ENCODE measurements at places on chromosomes 2 and 18.

- DNase-seq = no peak
These were observed 158.6 kb downstream of the HNMT start for GRCh38 chr2:138122891-138123290.

DNA sequence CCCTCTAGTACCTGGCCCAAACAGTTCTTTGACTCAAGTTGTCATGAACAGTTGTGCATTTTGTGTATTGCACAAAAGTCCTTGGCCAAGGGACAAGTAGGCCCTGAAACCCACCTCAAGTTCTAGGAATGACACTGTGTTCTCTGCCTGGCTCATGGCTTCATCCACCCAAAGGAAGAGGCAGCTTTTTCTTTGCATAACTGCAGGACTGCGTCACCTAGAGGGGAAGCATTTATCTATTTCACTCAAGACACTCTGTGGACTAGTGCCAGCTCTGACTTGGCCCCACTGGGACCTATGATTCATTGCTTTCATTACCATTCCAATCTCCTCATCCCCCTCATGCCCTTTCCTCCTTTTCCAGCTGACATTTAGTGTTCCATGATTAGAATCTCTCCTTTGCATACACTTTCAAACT is 119.3 kb upstream of the SIX2 start:
- no peak for DNase-seq

DNA sequence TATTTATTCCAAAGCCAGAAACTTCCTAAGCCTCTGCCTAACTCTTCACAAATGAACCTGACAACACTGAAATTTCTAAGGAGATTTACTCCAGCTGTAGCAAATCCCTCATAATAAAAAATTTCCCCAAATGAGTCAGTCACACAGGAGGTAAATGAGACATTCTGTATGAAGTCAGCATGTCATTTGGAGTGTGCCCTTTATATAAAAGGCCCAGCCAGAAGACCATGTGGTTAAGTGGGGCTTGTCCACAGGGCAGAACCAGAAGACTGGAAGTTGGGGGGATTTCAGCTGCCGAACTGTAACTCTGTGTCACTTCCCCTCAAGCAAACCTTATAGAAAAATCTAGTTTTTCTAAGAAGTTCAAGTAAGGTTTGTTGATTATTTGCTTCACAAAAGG is 30.2 kb downstream of the NRP2 start:
- DNase-seq = no peak

DNA sequence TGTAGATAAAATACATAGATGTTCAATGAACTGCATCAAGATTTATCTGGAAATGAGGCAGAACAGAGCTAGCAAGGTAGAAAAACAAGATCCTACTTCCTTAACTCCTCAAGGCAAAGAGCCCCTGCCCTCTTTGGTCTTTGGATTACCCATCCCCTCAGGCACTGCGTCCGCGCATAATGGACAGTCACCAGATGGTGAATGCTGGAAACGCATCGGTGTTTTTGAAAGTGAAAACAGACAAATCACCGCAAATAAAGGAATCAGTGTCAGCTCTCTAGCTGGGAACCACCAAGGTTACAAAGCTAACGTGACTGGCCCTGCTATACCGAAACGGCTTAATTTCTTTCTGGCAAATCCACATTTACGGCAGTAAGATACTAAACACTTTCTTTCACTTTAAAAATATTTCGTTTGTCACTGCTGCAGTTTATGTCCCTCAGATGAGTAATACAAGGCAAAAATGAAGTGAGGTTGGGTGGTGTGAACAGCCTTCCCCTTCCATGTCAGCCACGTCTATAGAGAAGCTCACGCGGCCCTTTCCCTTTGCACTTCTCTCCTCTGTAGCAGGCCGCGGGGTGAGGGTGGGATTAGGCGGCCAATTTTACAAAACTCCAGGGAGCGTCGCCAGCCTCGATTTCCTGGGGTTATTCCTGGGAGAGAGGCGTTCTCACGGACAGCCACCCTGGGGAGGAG is 627 bp upstream of the GALR1 start:
- no peak for DNase-seq

DNA sequence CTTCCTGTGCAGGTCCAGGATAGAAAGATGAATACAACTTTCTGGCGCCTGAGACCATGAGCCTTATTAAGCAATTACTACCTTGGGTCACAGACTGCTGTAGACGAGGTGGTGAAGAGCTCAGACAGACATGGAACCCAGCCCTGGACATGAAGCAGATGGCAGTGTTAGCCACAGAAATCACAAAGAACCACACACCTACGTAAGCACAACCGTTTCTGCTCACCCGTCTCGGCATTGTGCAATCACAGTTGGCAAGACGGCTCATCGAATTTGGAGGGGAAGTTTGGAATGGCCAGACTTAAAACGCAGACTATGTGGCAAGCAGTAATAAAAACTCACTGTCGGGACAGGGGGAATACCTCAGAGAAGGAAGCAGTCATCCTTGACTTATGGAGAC is 24.3 kb upstream of the ASPRV1 start:
- DNase-seq = no peak

DNA sequence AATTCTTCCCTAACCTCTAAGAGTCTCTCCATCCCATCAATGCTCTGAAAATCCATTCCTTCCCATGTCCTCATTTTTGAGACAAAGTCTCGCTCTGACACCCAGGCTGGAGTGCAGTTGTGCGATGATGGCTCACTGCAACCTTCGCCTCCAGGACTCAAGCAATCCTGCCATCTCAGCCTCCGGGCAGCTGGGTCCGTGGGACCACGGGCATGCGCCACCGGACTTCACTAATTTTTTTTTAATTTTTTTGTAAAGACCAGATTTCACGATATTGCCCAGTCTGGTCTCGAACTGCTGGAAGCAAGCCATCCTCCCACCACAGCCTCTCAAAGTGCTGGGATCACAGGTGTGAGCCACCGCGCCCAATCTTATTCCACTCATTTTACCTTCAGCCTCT is 1.6 kb downstream of the FEZ2 start:
- DNase-seq = no peak

DNA sequence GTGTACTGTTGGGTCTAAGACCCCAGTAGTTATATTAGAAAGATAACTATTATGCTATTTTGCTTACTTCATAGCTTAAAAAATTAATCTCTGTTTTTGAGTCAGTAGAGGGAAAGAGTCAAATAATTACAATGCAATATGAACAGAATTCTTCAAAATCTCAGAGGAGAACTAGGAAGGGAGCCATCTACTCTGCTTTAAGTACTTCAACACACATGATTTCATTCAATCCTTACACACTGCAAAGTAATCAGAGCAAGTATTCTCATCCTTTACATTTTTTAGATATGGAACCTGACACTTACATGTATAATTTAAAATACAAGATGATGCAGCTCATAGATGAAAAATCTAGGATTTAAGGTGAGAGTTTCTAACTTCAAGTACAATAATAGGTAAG is 27.7 kb downstream of the COL5A2 start:
- DNase-seq = no peak

- peak; percentile 8 for DNase-seq
These were observed 1.4 kb downstream of the PSME4 start for GRCh38 chr2:53969285-53969967.

DNA sequence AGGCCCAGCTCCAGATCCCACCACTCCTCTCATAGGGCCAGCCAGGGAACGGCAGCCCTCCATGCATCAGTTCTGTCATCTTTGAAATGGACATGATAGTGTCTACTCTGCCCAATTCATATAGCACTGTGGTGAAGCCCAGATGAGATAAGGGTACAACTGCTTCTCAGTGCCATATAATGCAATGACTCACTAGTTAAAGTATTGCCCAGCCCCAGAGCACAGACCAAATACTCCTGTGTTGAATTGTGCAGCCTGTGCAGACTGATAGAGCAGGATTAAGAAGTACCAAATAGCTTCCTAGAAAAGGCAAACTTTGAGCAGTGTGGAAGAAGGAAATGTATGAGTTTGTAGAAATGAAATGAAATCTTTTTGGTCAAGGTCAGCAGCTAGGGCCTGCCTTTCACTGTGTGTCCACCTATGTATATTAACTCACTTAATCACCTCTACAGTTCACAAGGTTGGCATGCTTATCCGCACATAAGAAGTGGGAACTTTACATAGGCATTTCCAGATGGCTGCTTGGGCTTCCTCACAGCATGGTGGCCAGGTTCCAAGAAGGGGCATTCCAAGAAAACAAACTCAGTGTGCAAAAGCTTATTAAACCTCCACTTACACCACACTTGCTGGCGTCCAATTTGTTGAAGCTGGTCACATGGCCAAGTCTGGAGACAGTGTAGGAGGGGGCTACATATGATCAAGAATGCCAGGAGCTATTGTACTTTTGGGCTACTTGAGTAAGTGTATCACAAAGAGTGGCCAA is 102.8 kb upstream of the COPS8 start:
- DNase-seq = no peak

- no peak for DNase-seq
These were observed 49.9 kb downstream of the LYPD1 start for GRCh38 chr2:132620115-132620514.

GRCh38 chr2:128435576-128436478 is 117.2 kb upstream of the HS6ST1 start:
- no peak for DNase-seq

DNA sequence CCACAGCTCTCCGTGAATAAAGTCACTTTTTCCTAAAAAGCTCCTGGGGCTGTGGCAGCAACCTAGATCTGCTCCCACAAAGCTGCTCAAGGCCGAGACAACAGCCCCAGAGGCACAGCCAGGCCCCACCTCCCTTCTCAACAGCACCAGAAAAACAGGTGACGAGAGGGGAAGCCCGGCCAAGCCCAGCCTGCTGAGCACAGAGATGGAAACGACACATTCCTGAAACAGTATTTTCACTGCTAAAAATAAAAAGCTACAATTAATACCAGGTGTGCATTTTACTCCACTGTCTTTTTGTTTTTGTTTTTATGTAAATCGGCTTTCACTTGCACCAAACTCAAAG is 199.3 kb downstream of the HDAC4 start:
- DNase-seq = no peak

DNA sequence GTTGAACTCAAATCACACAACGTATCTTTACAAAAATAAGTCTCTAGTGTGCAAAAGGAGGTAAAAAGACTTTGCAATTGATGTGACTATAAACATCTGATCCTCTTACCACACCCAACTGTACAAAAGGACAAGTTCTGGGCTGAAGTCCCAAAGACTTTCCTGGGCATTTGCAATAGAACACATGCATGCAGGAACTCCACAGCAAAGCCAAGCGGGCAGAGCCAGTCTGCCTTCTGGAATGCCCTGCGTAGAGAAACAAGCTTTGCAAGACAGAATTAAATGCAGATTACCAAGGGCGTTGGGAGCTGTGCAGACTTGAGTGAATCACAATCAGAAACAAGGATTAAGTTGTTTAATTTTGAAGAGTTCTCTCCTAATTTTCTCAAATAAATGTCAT is 208.4 kb upstream of the ZNF521 start:
- DNase-seq = no peak

DNA sequence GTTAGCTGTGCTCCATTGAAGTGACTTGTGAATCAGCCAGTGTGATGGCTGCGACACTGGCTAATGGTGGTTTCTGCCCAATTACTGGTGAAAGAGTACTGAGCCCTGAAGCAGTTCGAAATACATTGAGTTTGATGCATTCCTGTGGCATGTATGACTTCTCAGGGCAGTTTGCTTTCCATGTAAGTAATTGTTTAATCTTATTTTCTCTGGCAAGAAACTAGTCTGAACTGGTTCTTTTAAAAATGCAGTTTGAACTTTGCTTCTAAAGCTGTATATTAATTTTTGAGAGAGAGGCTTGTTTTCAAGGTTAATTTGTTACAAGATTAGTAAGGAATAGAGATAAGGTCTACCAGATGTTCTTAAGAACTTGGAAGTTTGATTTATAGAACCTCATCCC is 46.7 kb downstream of the GLS start:
- DNase-seq = no peak

GRCh38 chr18:32156855-32157254 is 33.0 kb upstream of the MEP1B start:
- DNase-seq = no peak

- peak; percentile 25 for DNase-seq
These were observed 8.8 kb downstream of the RTP5 start for GRCh38 chr2:241877989-241878970.

DNA sequence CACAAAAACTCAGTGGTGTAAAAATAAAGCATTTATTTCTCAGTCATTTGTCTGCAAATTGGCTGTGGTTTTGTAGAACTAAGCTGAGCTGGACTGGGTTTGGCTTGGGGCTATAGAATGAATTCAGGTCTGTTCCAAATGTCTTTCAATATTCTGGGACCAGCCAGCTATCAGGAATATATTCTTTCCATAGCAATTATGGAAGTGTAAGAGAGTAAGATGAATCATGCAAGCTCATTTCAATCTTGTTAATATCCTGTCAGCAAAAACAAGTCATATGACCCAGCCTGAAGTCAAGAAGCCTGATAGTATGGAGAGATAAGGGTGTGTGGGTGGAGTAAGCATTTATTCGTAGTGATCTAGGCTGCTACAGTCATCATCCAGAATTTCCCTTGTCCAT is 481.0 kb upstream of the CDH2 start:
- no peak for DNase-seq

DNA sequence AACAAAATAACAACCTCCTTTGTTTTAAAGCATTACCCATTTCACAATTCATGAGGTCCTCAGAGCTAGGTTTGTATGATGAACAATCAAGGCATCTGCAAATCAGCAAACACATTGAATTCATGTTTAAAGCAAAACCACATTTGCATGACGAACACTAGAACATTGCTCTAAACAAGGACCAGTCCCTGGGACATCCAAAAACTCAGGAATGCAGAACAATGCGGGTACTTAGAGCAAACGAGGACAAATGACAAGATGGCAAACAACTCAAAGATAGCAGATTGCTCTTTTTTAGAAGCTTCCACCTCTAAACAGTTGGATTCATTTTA is 45.7 kb upstream of the RALBP1 start:
- no peak for DNase-seq

- no peak for DNase-seq
These were observed 10.7 kb downstream of the RAMP1 start for GRCh38 chr2:237870126-237870525.

- no peak for DNase-seq
These were observed 370.7 kb upstream of the LRATD1 start for GRCh38 chr2:14261771-14262170.

DNA sequence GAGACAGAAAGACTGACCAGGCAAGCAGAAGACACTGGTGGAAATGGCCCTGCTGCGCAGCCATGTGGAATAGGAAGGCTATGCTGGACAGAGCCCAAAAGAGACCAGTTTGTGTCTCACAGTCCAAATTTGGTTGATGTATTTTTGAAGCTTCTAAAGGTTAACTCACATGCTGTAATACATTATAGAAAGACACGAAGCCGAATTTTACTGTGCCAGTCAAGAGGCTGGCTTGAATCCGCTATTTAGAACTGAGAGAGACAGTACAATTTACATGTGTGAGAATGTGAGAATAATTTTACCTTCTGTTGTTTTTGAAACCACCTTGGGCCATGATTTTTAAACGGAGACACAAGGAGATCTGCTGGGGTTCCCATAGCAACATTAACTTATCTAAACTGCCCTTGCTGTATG is 113.6 kb downstream of the METTL8 start:
- no peak for DNase-seq

DNA sequence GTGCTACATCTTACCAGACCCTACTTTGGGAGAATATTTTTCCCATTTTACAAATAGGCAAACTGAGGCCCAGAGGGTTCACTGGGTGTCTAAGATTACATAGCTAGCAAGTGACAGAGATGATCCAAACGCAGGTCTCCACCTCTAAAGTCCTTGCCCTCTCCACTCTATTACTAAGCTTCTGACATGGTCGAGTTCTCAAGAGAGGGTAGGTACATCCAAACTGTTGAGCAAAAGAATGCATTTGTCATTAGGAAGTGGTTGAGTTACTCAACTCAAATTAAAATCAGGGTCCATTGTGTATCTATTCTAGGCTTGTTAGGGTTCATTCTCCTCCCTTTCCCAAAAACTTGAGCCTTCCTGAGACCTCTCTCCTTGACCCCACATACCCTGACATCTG is 680.6 kb upstream of the FANCL start:
- DNase-seq = no peak
